SK-MEL-5 (cell line): ENCODE measurements at places on chromosomes 11 and 22. TPM values are rescaled to one million over a fixed set of nuclear protein-coding genes. Genes with fewer than 3 reads are reported as not detected.
A peak's percentile ranks its signal among the peaks of the same experiment; 100 is the strongest.

The MICALL1 gene
- 27.6 and 29.7 TPM in 2 replicates for total RNA-seq

The SYT13 gene
- 1.3 and 1.7 TPM in 2 replicates for total RNA-seq

The IL17REL gene
- total RNA-seq, result not detected in 2 replicates

The KCNE3 gene
- total RNA-seq, result not detected in 2 replicates

The SCT gene
- total RNA-seq, result not detected in 2 replicates

The OAF gene
- 73.3 and 82.5 TPM in 2 replicates for total RNA-seq

The CECR2 gene
- 4.8 and 5.7 TPM in 2 replicates for total RNA-seq

DNA sequence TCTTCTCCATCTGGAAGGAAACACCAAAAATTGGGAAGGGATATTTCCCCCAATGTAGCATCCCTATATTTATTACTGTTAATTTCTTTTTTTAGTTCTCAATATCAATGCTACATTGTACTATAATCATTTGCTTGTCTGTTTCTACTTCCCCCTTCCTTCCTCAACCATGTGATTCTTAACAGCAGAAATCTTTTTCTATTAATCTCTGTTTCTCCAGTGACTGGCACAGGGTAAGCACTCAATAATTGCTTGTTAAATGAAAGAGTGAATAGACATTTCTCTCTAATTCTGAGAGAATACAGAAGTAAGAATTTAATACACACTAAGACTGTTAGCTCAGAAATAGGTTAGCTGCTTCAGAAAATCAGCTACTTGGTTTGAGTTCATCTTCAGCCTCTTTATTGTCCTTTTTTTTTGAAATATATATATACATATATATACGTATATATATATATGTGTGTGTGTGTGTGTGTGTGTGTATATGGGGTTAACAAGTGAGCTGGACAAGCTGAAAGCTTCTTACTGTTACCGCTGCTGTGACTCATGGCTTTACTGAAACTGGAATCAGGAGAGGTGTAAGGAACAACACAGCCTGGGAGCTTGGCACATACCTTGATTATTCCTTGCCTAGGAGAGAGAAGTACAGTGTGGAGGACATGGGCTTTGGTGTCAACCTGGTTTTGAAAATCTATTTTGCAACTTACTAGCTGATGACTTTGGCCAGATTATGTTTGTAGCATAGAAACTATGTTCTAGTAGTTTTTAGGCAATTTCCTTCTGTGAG lies 26.2 kb upstream of the PDE3B start:
- peak; percentile 58 for DNase-seq

DNA sequence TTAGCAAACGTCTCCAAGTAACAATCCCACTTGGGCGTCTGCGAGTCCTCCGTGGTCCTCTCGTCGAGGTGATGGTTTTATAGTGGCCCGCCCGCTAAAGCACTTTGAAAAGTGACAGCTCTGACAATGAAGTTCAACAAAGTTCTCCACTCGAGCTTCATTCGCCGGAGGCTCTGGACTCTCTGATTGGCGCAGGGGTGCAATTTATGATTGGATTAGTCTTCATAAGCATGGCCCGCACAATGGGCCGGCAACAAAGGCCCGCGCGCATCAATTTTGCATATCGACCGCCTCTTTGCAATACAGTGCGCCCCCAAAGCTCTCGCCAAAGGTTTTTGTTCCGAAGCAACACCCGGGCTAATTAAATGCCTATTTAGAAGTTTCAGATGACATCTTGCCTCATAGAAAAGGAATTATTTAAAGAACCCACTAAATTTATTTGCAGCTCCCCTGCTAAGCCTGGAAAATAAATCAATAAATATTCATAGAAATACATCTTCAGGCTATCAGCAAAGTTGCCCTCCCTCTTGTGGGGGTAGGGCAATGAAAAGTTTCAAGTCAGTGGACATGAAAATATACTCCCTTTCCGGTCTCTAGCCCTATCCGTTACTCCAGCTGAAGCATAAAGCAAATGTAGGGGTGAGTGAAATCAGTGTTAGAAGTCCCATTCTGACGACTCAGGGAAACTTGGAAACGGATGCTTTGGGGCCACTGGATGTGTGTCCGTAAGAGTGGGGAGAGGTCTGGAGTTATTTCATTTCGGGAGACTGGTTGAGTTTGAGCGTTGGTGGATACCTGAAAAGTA lies at the start of gene DBX1:
Gene DBX1, minus strand, starts transcription at position 51 of the 805 bp plus-strand sequence. CDS start 151 bp downstream, outside the sequence.
- DNase-seq, result no peak

- peak; percentile 37 for DNase-seq
Measured at GRCh38 chr11:126968915-126969314, 31.7 kb downstream of the KIRREL3 start.

DNA sequence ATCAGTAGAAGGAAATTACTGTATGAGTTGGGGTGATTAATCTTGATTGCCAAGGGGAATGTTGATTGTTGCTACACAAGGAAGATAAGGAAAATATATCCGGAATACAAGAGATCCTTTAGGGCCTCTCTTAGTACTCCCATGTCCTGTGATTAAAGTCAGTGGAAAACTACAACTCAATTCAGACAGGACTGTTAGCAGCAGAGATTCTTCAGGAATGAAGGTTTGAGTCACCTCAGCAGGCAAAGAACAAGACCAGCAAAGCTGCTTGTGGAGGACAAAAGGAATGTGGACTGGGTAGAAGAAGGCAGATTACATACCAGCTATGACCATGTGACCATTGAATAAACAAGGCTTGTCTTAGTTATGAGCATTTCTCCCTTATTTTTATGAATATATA lies 478.2 kb downstream of the BUD13 start:
- no peak for DNase-seq

GRCh38 chr11:44467413-44467812 lies 98.0 kb upstream of the CD82 start:
- DNase-seq, result no peak

DNA sequence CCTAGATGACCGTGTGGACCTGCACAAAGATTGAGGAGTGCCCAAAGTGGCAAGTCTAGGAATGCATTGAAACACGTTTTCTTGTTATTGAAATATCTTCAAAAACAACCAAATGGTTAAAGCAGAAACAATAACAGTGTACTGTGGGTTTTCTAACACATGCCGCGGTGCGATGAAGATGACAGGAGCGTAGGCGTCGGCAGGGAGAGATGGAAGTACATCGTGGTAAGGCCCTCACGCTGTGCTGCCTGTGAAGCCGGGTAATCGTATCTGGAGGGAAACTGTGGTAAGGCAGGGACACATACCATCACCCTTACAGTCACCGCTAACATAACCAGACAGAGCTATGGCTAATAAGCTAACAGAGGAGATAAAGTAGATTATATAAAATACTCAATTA lies 261.4 kb downstream of the TBC1D22A start:
- no peak for DNase-seq

DNA sequence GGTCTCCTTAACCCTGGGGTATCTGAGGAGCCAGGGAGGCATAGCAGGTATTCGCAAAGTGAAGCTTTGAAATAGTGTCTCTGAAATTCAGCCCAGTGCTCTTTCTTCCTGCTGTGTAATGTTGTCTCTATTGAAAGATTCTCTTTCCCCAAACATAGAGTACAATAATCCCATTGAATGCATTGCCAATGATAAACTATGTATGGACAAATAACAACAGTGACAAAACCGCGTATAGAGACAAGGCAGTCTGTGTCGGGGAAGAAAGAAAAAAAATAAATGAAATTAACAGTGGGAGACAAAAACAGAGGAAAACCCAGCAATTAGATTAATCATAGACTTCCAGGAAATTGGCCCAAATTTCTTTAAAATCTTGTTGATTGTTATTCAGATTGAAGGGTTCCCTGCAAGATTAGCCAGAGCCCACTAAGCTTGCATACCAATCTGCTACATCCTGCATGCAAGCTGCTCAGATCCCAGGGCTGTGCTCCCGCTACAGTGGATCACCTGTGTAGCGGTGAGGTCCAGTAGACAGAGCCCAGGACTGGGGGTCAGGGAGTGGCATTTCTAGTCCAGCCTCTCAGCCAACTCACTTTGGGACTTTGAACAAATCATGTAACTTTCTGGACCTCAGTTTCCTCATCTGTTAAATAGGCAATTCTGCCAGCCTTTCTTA lies 492.8 kb downstream of the INSC start:
- peak; percentile 46 for DNase-seq

DNA sequence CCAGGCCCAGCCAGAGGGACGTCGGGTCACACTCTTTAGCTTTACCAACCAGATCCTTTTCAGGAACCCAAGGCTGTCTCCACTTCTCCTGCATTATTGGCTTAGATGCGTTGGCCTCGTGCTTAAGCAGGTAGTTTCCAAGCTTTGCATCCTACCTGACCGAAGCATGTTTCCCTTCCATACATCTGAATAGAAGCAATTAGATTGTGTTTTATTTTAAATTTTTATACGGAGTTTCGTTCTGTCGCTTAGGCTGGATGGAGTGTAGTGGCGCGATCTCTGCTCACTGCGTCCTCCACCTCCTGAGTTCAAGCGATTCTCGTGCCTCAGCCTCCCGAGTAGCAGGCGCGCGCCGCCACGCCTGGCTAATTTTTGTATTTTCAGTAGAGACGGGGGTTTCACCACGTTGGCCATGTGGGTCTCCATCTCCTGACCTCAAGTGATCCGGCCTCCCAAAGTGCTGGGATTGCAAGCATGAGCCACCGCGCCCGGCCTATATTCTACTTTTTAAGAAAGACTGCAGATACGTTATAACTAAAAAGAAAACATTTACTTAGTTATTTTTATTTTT lies 677 bp downstream of the DYNC2H1 start:
- DNase-seq, result peak; percentile 11

GRCh38 chr11:22558664-22559063 lies 67.0 kb downstream of the FANCF start:
- no peak for DNase-seq

- DNase-seq, result no peak
Measured at GRCh38 chr11:117643606-117644300, 153.3 kb downstream of the DSCAML1 start.

GRCh38 chr11:14110629-14111028 lies 148.1 kb downstream of the SPON1 start:
- no peak for DNase-seq

DNA sequence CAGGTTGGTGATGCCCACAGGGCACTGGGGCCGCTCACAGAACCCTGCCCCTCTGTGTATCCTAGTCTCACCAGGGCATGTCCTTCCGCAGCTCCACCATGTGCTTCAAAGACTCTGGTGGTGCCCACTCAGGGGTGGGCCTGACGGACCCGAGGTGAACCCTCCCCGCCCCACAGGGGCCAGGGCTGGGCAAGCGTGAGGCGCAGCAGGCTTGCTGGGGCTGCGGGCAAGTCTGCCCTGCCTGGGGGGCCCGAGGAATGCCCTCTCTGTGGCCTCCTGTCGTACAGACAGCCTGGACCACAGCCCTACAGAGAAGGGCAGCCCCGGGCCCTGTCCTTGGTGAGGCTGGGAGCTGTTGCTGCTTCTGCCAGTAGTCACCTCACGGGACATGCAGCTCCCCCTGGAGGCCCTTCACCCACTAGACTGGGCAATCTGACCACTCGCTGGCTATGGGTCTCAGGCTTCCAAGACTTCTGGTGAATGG lies 40.2 kb downstream of the TBX1 start:
- peak; percentile 59 for DNase-seq

DNA sequence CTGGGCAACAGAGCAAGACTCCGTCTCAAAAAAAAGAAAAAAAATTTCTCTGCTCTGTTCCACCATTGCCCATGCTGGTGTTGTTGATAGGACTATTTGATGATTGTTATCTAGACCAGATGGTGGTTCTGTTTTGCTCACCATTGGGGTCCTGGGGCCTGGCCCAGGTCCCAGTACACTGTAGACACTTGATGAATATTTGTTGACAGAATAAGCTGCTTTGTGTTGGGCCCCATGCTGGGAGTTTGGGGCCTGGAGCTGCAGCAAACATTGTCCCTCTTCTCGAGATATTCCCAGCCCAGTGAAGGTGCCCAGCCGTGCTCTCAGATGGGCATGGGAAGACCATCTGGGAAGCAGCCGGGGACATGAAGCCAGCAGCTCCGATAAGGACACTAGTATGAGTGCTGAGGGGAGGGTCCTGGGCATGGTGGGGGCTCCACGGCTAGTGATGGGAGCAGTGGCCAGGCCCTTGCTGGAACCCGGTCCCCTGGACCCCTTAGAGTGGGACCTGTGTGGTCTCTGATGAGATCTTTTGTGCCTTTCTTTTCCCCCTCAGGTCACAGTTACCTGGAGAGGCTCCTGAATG lies 13.6 kb downstream of the INCENP start:
- DNase-seq, result no peak

DNA sequence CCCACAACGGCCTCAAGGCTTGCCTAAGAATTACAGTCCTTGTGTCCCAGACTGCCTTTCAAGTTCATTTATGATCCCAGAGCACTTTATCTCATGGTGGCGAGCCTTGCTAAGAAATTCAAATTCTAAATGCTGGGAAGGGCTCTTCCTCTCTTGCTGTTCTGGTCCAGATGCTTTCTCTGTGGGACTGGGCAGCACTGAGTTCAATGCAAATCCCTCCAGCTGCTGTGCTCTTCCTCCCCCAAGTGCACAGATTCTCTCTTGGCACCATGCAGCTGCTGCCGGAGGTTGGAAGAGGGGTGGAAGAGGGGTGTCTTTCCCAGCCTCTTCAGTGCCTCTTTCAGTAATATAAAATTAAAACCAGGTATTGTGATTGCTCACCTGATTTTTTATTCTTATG lies 828.0 kb downstream of the DLG2 start:
- DNase-seq, result no peak

DNA sequence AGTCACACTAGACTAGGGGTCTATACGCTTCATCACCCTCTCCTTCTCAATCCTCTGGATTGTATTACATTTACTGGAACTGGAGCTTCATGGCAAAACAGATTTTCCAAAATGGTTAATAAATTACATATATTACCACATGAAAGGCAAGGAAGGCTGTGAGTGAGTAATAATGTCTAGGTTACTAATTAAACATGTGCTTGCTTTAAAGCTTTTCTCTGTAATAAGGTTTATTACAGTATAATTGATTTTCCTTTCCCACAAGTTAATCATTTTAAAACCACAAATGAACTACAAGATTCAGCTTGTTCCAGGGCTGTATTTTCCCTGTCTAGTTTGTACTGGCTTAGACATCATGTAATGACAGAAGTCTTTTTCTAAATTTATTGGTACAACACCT lies 25.6 kb downstream of the MMP13 start:
- DNase-seq, result no peak

GRCh38 chr22:22366537-22366936 lies 122.0 kb downstream of the VPREB1 start:
- DNase-seq, result no peak

DNA sequence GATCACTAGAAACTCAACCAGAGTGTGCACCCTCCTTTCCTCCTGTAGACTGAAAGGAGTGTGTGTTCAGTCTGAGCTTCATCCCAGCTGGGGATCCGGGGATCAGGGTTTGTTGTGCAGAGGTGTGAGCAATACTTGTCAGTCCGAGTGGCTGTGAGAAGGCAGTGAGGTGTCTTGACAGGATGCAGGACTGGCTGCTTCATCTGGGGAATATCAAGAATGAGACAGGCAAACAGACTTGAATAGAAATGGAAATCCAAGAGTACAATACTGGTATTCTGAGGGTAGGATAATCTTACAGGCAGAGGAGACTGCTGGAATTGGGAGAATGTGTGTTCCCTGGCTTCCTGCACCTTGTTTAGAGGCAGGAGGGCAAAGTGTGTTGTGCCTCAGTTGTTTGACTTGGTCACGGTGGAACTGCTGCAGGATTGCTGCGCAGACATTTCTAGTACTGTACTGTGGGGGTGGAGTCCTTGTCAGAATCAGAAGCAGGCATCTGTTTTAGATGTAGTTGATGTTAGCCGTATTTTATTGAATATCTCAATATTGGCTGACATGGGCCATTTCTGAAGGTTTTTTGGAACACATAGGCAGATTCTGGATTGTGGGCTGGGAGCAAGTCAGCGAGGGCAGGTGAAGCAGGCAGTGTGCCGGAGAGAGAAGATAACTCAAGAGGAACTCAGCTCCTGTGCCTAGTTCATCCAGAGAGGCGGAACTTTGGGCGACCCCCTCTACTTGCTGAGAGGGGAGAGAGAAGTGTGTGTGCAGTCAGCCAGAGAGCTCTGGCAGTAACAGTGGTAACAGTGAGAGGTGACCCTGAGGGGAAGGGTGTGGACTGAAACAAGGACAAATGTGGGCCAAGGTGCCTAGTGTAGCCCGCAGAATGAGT lies 27.1 kb upstream of the GRK2 start:
- DNase-seq, result no peak
